ENCODE measurements at places on chromosomes 6 and 20. TPM values are rescaled to one million over a fixed set of nuclear protein-coding genes. Genes with fewer than 3 reads are reported as not detected.

The SMLR1 gene
- total RNA-seq: not detected

The FBXL4 gene
- 19.8 TPM for total RNA-seq

DNA sequence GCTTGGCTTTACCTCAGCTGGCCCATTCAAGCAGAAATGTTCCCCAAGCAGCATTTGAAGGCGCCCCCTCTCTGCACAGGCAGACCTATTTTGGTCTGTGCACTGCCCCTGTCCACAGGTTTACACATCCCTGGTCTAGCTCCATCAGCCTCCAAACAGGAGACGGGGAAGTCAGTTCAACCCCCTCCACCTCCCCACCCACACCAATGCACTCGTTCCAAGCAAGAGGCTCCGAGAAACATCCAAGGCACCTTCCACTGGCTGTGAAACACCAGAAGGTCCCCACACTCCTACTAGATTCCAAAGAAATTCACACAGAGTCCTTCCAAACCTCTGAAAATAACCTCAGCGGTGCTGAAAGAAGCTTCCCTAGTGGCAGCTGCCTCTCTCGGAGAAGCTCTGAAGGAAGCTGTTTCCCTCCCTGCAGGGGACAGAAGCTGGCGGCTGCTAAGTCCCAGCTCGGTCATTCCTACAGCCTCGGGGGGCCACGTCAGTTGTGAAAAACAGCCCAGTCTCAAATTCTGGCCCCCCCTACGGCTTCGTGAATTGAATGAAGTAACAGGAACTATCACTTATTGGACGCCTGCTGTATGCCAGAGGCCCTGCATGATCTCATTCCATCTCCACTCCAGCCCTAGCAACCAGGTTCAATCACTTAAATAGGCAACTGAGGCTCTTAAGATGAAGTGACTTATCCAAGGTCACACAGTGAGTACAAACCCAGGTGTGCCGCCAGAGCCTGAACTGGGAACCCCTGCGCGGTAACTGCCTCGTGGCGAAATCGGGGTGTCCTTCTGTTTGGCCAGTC, 815 bp downstream of the SPATA2 start:
- ATAC-seq: no peak

DNA sequence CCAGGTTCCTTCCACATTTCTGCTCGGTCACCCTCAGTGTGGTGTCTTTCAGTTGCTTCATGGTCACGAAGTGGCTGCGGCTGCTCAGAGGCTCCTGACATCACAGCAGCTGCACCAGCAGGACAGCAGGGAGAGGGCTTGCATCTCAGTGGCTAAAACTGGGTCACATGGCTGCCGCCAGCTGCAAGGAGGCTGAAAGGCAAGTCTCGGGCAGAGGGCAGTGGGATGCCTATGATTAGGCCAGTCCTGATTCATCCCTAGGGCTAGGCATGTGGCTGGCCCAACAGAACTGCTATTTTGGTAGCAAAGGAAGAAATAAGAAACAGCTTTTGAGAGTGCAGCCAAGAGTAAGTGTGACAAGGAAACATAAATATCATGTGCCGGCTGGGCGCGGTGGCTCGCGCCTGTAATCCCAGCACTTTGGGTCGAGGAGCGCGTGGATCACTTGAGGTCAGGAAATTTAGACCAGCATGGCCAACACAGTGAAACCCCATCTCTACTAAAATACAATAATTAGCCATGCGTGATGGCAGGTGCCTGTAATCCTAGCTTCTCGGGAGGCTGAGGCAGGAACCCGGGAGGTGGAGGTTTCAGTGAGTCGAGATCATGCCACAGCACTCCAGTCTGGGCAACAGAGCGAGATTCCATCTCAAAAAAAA, 46.6 kb downstream of the RBM38 start:
- ATAC-seq: peak; percentile 7

DNA sequence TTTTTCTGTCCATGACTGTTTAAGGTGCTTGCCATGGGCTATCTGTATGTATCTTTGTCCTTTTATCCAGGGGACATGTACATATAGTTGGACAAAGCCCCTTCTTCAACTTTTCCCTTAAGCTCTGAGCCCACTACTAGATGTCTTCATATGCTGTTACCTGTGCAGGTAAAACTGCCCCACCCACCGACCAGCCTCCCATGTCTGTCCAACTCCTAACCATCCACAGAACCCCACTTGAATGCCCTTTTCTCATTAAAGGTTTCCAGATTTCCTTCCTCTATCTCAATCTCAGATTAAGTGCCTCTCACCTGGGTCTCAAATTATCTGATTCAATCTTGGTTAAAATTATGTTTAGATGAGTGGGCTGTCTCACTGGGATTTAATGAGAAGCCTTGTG, 136.3 kb downstream of the RNASET2 start:
- ATAC-seq: no peak

GRCh38 chr20:62618611-62619529, 23.4 kb upstream of the SLCO4A1 start:
- ATAC-seq: no peak

DNA sequence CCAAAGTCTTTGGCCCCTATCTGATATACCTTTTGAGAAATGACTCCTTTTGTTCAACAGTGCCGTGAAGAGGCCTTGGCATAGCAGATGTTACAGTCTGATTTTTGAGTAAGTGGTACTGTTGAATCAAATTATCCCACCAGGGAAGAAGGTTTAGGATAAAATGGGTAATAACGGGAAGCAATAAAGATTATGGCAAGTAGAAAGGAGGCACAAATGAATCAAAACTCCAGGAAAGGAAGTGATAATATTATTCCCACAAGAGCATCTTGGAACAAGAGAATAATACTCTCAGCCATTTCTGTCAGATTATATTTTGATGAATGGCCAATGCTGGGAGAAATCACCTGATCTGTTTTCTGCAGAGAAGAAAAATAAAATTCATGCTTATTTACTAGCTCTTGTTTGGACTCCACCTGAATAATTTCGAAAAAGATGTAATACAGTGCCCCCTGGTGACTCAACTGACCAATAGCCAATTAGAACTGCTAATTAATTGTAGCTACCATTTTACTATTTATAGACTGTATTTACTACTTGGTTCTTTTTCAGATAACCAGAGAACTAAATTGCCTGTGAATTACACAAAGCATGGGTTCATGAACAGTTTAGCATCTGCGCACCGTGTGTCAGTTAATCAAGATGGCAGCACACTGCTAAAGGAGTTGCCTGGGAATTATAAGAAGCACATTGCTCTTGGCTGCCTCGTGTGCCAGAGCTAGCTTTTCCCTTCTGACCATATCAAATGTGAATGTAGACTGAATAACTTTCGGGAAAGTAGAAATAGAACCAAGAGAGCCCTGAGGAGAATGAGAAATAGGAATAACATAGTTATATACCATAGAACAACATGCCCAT, 78.5 kb upstream of the TRDN start:
- ATAC-seq: no peak

The CASS4 gene
- total RNA-seq: 9.0 TPM

The DACT2 gene
- 2.2 TPM for total RNA-seq

GRCh38 chr6:138349891-138350290, 27.8 kb upstream of the SMIM28 start:
- ATAC-seq: no peak

The PSMG4 gene
- total RNA-seq: 31.4 TPM

GRCh38 chr20:50317609-50318008, 127.0 kb downstream of the CEBPB start:
- ATAC-seq: no peak

DNA sequence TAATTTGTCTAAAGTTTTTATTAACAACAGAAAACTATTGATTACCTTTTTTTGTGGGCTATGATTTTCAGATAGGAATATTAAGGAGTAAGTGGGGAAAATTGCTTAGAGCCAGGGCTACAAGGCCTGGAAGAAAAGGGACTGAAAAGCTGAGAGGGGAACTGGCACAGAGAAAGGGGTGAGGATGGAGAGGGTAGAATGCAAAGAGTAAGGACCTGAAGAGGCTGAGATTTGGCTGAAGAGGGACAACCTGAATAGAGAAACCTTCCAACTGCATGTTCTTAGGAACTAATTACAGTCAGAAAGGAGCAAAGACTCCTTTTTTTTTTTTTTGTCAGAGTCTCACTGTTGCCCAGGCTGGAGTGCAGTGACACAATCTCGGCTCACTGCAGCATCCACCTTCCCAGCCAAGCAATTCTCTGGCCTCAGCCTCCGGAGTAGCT, 16.7 kb downstream of the BTN2A1 start:
- ATAC-seq: peak; percentile 11

The BFSP1 gene
- total RNA-seq: 5.1 TPM

DNA sequence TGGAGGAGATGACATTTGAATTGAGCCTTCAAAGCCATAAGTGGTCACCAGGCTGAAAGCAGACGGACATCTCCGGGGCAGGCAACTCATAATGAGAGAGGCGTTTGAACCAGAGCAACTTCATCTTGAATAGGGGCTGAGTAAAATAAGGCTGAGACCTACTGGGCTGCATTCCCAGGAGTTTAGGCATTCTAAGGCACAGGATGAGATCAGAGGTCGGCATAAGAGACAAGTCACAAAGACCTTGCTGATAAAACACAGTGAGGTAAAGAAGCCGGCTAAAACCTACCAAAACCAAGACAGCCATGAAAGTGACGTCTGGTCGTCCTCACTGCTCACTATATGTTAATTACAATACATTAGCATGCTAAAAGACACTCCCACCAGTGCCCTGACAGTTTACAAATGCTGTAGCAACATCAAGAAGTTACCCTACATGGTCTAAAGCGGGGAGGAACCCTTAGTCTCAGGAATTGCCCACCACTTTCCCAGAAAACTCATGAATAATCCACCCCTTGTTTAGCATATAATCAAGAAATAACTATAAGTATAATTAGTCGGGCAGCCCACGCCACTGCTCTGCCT, 194.7 kb upstream of the SOX4 start:
- no peak for ATAC-seq

The TTLL9 gene
- total RNA-seq: not detected

DNA sequence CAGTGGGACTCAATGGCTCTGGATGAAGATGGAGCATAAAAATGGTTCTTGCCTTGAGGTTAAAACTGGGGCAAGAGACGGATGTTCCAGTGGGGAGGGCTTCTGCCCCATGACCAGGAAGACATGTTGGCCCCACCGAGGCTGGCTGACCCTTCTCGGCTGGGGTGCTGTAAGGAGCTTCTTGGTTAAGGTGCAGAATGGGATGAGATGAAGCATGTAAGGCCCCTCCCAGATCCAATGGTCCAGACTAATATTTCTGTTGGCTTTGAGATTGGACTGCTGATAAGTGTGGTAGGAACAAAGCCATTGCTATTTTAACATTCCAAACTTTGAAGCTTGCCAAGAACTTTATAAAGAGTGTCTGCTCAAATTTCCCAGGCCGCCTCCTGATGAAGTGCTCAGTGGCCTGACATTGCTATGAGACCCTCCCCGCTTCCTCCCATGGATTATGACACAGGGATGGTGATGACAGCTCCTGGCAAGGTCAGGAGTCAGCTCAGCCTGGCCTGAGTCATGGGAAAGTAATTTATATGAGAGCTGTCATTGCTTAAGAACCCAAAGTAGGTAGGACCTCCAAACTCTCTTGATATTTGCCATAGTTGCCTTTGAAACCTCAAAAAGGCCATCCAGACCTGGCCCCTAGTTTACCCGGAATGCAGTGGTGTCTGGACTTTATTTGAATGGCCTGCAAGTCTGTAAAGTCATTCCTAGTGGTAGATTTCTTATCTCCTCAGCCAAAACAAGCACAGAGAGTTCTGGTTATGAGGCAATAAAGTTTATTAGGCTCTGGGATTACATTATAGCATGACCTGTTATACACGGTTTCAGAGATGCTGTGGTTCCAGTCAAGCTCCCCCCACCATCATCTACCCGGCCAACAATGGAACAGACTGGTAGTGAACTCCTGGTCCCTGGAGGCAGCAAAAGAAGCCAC, 55.2 kb downstream of the TGM2 start:
- peak; percentile 84 for ATAC-seq
